ENCODE measurements at places on chromosomes 2 and 18. TPM values are rescaled to one million over a fixed set of nuclear protein-coding genes. Genes with fewer than 3 reads are reported as not detected.

Gene C1QL2
- not detected for total RNA-seq

Gene LAMA1
- total RNA-seq: 0.31 TPM

Gene SP140L
- total RNA-seq: 0.07 TPM

Gene FOXI3
- total RNA-seq: not detected

Gene CYP27C1
- 1.0 TPM for total RNA-seq

Gene PROKR1
- not detected for total RNA-seq

Gene THSD7B
- not detected for total RNA-seq

Gene SFT2D3
- 11.7 TPM for total RNA-seq

Gene TMEFF2
- total RNA-seq: not detected

Gene STPG4
- total RNA-seq: not detected

Gene RFX8
- not detected for total RNA-seq

Gene GLI2
- not detected for total RNA-seq

Gene ANO7
- 1.1 TPM for total RNA-seq

Gene ACTG2
- not detected for total RNA-seq

Gene TUBB8B
- total RNA-seq: 5.3 TPM

Gene TTN
- 0.88 TPM for total RNA-seq

Gene UGT1A4
- total RNA-seq: not detected

Gene PPP1R1C
- total RNA-seq: not detected

Gene SLC19A3
- not detected for total RNA-seq

Gene HOXD8
- 4.1 TPM for total RNA-seq

Gene TRIM43
- total RNA-seq: 6.3 TPM

Gene SMYD1
- not detected for total RNA-seq

Gene NEU2
- total RNA-seq: not detected

Gene ALKAL2
- not detected for total RNA-seq

Gene AQP4
- not detected for total RNA-seq

Gene TNFRSF11A
- total RNA-seq: 0.25 TPM

Gene GKN1
- not detected for total RNA-seq

Gene EHD3
- 3.5 TPM for total RNA-seq

Gene IL36G
- not detected for total RNA-seq

Gene LHCGR
- not detected for total RNA-seq

Gene DYSF
- total RNA-seq: 0.18 TPM

Gene AKAIN1
- not detected for total RNA-seq

Gene PRKAG3
- total RNA-seq: not detected

Gene CPO
- 0.62 TPM for total RNA-seq

Gene TMEM247
- not detected for total RNA-seq

Gene ATP6V1B1
- total RNA-seq: not detected

Gene PPP4R3B
- 24.2 TPM for total RNA-seq

Gene GALNT13
- 22.8 TPM for total RNA-seq

Gene MOB4
- 34.1 TPM for total RNA-seq

Gene ACADL
- total RNA-seq: not detected

Gene DLGAP1
- 17.3 TPM for total RNA-seq

Gene ADAM23
- total RNA-seq: 7.7 TPM

Gene B3GNT2
- total RNA-seq: 21.3 TPM

Gene ABCG8
- total RNA-seq: not detected

Gene GRHL1
- 0.14 TPM for total RNA-seq

Gene GCC2
- 13.5 TPM for total RNA-seq

Gene BOLA3
- total RNA-seq: 121 TPM

Gene CRACDL
- 2.9 TPM for total RNA-seq

Gene MC4R
- not detected for total RNA-seq

Gene GAL3ST2
- total RNA-seq: not detected

Gene OR6B2
- total RNA-seq: not detected

Gene RNPEPL1
- 3.3 TPM for total RNA-seq

All from G401 (cell line).